Hepatic stellate cell (primary cell): ENCODE measurements at places on chromosomes 4 and X.

- peak; percentile 46 for DNase-seq
Measured at GRCh38 chrX:103453655-103454054, 65.6 kb downstream of the RAB40A start.

DNA sequence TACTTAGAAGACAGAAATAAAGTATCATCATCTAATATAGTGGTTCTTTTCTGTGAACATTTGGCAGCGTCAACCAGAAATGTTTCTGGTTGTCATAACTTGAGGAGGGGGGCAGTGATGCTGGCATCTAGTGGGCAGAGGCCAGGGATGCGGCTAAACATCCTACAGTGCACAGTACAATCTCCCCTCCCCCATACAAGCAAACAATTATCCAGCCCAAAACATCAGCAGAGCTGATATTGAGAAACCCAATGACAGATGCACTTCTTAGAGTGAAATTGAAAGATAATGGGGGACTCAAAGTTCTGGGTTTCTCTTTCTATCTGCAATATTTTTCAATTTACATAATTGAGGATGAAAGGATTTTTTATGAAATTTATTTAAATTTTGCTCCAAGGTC, 1.9 kb upstream of the EIF1AX start:
- no peak for DNase-seq

DNA sequence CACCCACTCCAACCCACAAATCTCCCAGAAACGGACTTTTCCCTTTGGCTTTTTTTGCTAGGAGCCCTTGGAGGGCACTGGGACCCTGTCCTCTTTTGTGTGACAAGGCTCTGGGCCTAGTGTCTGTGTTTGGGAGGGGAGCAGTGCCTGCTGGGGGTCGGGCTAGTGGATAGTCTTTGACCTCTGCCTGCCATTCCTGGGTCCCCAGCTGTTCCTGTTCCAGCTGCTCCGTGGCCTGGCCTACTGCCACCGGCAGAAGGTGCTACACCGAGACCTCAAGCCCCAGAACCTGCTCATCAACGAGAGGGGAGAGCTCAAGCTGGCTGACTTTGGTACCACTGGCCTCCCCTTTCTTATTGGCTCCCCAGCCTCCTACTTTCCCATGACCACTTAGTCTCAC, 6.7 kb upstream of the USP11 start:
- no peak for DNase-seq

GRCh38 chrX:47224266-47224895, 5.9 kb downstream of the CDK16 start:
- DNase-seq: no peak

DNA sequence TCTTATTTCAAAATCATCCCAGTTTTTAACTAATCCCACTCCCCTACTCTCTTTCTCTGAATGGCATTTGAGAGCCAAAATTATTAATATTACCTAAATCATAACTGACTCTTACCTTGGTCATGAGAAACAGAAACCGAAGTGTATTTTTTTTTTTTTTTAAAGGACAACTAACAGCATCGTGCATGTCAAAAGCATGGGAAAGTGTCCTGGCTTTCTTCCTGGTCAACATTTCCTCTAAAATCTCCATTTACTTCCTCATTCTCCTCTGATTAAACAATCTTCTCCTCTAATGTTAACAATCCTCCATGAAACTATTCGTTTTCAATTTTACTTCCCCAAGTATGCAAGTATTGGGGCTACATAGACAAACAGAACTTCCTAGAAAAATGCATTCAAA, 2.1 kb upstream of the STS start:
- DNase-seq: no peak

DNA sequence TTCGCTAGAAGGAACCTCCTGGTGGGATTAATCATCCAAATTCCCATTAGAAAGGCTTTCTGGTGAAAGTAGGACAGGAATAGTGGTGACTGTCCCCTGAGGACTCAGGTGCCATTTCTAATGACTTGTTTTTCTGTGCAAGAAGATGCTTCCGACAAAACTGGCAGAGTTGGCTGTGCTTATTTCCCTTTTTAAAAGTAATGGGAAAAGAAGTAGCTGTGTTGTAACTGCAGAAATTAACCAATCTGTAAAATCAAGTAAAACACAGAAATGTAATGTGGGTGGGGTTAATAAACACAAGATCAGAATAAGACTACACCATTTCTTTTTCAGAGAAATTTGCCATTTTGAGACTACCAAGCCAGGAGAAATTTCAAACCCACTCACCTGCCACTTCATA, 55.0 kb upstream of the FAM9B start:
- no peak for DNase-seq
